Activated naive CD8-positive, alpha-beta T cell treated with anti-CD3 and anti-CD28 coated beads, Interleukin-2, amount 10 ng/mL, durations not matched to agents 7 days and 5 days (primary cell): ENCODE measurements at places on chromosomes 7 and 10.

DNA sequence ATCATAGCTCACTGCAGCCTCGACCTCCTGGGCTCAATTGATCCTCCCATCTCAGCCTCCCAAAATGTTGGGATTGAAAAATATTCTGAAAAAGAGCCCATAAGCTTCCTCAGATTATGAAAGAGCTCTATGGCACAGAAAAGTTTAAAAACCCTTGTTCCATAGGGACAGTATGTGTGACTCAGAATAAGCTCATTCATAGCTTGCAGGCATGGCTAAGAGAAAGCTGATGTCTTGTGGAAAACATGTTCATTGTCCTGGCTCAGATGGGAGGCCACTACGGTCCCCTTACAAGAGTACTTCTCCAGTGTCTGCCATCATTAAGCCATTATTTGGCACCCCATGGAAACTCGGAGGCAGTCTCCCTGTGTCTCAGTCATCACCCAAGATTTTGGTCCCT is 64.0 kb downstream of the CCDC3 start:
- no peaks in the 10 kb centered on the region for H3K4me1 ChIP-seq
- H3K27me3 ChIP-seq: peaks cover 16% of the 10 kb centered on the region
- H3K36me3 ChIP-seq: no peaks in the 10 kb centered on the region
- H3K4me3 ChIP-seq: no peak overlapping the region
- DNase-seq: no peak
- no peak overlapping the region for H3K27ac ChIP-seq

GRCh38 chr10:77702166-77702565 is 64.6 kb upstream of the KCNMA1 start:
- peaks cover 25% of the 10 kb centered on the region for H3K27me3 ChIP-seq
- H3K27ac ChIP-seq: no peak overlapping the region
- DNase-seq: no peak
- H3K36me3 ChIP-seq: no peaks in the 10 kb centered on the region
- no peak overlapping the region for H3K4me3 ChIP-seq
- H3K4me1 ChIP-seq: no peaks in the 10 kb centered on the region

DNA sequence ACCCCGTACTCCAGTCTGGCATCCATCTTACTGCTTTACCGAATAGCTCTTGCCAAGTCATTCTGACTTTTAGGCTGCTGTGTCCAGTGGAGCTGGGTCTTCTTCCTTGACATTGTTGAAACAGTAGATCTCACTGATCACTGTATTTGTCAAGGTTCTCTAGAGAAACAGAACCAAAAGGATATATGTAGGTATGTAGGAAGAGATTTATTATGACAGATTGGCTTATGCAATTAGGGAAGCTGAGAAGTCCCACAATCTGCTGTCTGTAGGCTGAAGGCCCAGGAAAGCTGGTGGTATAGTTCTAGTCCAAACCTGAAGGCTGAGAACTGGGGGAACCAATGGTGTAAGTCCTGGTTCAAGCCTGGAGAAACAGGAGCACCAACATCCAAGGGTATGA is 12.1 kb upstream of the PRRT4 start:
- H3K27ac ChIP-seq: no peak overlapping the region
- peaks cover 22% of the 10 kb centered on the region for H3K27me3 ChIP-seq

DNA sequence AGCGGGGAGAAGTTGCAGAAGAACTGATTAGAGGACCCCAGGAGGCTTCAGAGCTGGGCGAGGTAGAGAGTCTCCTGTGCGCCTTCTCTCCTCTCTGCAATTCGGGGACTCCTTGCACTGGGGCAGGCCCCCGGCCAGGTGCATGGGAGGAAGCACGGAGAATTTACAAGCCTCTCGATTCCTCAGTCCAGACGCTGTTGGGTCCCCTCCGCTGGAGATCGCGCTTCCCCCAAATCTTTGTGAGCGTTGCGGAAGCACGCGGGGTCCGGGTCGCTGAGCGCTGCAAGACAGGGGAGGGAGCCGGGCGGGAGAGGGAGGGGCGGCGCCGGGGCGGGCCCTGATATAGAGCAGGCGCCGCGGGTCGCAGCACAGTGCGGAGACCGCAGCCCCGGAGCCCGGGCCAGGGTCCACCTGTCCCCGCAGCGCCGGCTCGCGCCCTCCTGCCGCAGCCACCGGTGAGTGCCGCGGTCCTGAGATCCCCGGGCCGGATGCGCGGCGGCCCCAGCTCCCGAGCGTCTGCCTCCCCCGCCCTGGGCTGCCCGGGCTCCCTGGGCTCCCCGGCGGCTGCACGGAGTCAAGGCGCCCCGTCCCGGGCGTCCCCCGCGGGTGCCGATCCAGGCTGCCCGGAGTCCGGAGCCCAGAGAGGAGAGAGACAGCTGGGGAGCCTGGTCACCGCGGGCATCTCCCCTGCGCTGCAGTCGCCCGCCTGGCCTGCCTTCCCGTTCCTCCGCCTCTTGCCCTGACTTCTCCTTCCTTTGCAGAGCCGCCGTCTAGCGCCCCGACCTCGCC is at the start of gene PLAU:
PLAU (plus strand) TSS at position 369 of the 789 bp plus-strand sequence. CDS start 424 bp downstream, outside the sequence.
- H3K4me3 ChIP-seq: peak within 1 kb of the TSS; percentile 94
- peak within 1 kb of the TSS; percentile 82 for H3K27ac ChIP-seq
- peaks cover 33% of the 10 kb centered on the region for H3K4me1 ChIP-seq
- DNase-seq: peak; percentile 71
- H3K36me3 ChIP-seq: peaks cover 4% of the 10 kb centered on the region

DNA sequence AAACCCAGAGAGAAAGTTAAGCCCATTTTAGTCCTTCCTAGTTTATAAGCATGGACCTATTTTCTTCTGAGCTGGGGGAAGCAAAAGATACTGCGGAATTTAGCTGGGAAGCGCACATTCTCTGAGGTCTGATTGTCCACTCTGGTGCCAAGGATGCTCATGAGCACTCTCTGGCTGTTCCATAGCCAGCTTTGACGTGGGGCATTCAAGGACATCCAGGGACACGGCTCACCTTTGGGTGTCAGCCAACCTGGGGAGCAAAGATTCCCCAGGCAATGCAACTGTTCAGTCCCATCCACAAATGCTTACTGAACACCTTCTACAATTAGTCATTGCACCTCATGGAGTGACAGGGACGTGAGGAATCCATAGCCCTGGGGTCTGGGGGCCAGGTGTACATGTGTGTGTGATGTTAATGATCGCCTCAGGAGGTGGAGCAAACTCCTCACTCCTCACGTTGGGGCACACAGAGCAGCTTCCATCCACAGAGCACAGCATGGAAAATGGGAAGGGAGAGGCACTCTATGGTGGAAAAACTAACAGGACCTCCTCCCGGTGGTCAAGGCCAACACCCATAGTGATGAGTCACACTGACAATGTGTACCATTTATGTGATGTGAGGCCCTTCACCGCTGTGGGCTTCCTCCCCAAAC is 67.5 kb upstream of the IGFBP3 start:
- DNase-seq: no peak
- H3K4me1 ChIP-seq: no peaks in the 10 kb centered on the region
- no peak overlapping the region for H3K27ac ChIP-seq

DNA sequence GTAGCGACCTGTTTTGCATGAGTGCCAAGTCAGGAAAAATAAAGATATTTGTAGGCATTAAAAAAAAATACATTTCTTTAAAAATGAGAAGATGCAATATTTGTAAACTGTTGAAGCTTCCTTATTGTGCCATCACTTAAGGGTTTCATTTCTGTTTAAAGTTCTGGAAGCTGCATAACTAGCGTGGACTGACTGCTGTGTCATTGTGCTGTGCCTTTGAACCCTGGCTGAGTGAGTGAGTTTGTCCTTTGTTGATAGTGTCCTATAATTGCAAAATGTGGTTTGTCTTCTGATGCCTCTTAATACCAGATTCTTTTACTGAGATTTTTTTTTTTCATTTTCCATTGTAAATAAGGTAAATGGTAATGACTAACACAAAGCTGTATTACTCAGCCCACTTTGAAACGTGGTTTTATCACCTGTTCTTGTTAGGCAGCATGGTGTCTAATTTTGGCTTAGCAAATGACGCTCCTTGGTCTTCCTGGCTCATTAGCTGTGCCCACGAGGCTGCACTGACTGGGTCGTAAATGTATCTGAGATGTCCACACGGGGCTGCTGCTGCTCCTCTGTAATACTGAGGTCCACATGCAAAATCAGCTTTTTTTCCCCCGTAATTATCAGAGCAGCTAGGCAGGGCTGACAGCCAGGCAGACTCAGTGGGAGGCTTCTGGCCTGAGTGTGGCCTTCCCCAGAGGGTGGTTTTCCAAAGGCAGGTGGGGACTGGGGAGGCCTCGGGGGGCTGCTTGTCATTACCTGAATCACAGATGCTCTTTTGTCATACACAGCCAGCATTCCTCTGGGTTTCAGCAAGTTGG is 14.8 kb downstream of the ZSCAN25 start:
- H3K27ac ChIP-seq: peak overlapping the region; percentile 18
- peaks cover 8% of the 10 kb centered on the region for H3K4me1 ChIP-seq
- H3K36me3 ChIP-seq: peaks cover 32% of the 10 kb centered on the region

DNA sequence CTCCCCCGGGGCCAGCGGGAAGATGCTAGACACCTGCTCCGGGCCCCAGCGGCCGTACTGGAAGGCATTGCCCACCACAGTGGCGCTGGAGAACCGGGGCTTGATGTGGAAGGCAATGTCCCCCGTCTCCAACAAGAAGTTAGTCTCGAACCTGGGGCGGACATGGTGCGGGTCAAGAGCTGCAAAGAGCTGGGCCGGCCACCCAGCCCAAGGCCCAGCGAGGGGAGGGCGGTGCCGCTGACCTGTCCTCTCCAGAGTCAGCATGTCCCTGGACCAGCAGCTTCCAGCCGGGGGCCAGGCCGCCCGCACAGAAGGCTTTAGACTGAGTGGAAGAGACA is 551 bp downstream of the GRIFIN start:
- DNase-seq: no peak
- peaks cover 5% of the 10 kb centered on the region for H3K4me1 ChIP-seq
- H3K36me3 ChIP-seq: no peaks in the 10 kb centered on the region
- H3K4me3 ChIP-seq: no peak overlapping the region
- peaks cover 4% of the 10 kb centered on the region for H3K27me3 ChIP-seq

DNA sequence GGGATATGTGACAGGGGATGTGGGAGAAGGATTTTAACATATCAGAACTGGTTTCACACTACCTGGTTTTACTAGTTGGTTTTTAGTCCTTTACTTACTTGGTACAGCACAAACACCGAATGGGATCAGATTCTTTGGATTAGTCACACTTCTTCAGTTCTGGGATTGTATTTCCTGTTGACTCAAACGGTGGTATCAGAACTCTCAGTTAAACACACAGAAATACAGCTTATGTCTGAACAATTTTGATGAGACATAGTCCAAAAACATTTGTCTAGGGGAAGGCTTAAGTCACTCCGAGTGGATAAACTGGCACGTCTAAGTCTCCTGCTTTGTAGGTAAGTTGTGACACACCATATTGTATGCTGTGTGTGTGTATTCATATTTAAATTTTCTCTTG is 480.5 kb downstream of the PHTF2 start:
- no peak overlapping the region for H3K27ac ChIP-seq
- no peak overlapping the region for H3K4me3 ChIP-seq
- no peak for DNase-seq
- no peaks in the 10 kb centered on the region for H3K36me3 ChIP-seq
- H3K27me3 ChIP-seq: no peaks in the 10 kb centered on the region
- H3K4me1 ChIP-seq: no peaks in the 10 kb centered on the region

DNA sequence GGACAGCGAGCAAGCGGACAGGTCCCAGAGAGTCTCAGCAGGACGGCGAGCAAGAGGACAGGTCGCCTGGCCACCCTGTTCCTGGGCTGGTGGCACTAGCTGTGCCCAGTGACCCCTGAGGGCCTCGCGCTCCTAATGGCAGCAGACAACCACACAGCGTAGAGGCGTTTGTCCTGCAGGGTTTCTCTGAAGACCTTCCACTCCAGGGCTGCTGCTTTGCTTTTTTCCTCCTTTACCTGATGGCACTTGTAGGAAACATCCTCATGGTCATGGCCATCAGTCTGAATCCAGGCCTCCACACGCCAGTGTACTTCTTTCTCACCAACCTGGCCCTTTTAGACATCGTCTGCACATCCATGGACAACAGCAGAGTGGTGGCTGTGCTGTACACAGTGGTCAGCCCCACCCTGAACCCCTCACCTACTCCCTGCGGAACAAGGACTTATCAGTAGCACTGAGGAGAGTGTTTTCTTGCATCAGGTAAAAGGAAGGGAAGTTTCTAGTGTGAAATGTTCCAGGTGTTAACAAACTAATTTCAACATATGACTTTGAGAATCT is 27.4 kb downstream of the SCART1 start:
- no peak for DNase-seq
- no peaks in the 10 kb centered on the region for H3K4me1 ChIP-seq
- no peak overlapping the region for H3K27ac ChIP-seq
- peaks cover 23% of the 10 kb centered on the region for H3K27me3 ChIP-seq
- H3K4me3 ChIP-seq: no peak overlapping the region

GRCh38 chr10:51638737-51639136 is 60.7 kb downstream of the CSTF2T start:
- no peak for DNase-seq
- peaks cover 10% of the 10 kb centered on the region for H3K27me3 ChIP-seq
- H3K4me3 ChIP-seq: no peak overlapping the region
- H3K27ac ChIP-seq: no peak overlapping the region
- H3K36me3 ChIP-seq: no peaks in the 10 kb centered on the region

GRCh38 chr7:20777377-20778062 is 9.2 kb downstream of the SP8 start:
- H3K36me3 ChIP-seq: peaks cover 7% of the 10 kb centered on the region
- peak overlapping the region; percentile 70 for H3K4me3 ChIP-seq
- peaks cover 6% of the 10 kb centered on the region for H3K4me1 ChIP-seq

DNA sequence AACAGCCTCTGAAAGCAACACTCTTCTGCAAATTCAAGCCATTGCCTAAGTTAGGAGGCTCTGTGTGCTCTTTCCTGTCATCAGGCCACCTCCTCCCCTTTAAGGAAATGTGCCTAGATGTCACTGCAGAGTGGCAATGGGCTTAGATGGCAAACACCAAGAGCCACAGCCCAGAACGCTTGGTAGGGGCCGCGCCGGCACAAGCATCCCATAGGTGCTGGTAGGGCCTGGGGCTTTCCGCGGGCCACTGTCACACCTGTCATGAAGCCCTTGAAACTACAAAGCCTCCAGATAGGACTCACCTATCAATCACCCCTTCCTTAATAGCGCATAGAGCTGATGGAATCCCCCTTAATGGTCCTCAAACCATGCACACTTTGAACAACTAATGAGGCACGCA is 299.9 kb downstream of the GRID1 start:
- no peaks in the 10 kb centered on the region for H3K4me1 ChIP-seq
- H3K4me3 ChIP-seq: no peak overlapping the region
- no peak overlapping the region for H3K27ac ChIP-seq
- H3K36me3 ChIP-seq: no peaks in the 10 kb centered on the region
- H3K27me3 ChIP-seq: peaks cover 4% of the 10 kb centered on the region
- DNase-seq: no peak

GRCh38 chr7:128299109-128299607 is 44.5 kb downstream of the RBM28 start:
- H3K4me3 ChIP-seq: no peak overlapping the region
- no peak for DNase-seq
- H3K27me3 ChIP-seq: no peaks in the 10 kb centered on the region
- peaks cover 6% of the 10 kb centered on the region for H3K36me3 ChIP-seq
- H3K4me1 ChIP-seq: no peaks in the 10 kb centered on the region

DNA sequence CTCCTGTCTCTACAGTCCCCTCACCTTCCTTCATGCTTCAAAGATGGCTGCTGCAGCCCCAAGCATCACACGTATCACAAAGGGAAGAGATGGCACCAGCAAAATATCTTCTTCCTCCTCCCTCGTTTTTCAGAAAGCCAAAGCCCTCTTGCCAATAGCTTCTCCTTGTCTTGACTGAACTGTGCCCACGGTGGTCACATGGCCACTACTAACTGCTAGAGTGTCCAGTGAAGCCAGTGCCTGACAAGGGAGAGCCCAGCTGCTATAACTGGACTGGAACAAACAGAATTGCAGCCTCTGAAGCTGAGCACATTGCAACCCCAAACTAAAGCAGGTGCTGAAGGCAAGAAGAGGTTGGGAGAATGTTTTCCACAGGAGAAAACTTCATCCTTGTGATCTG is 120.8 kb upstream of the RET start:
- no peaks in the 10 kb centered on the region for H3K4me1 ChIP-seq
- no peaks in the 10 kb centered on the region for H3K27me3 ChIP-seq
- H3K36me3 ChIP-seq: no peaks in the 10 kb centered on the region
- H3K27ac ChIP-seq: no peak overlapping the region
- DNase-seq: no peak
